Frontal cortex (tissue), 4 donors: ENCODE measurements at places on chromosomes 1 and 21. TPM values are rescaled to one million over a fixed set of nuclear protein-coding genes. Genes with fewer than 3 reads are reported as not detected.
A peak's percentile ranks its signal among the peaks of the same experiment; 100 is the strongest.

- no peak for DNase-seq
These were observed 41.8 kb downstream of the AJAP1 start for GRCh38 chr1:4696161-4696745.

DNA sequence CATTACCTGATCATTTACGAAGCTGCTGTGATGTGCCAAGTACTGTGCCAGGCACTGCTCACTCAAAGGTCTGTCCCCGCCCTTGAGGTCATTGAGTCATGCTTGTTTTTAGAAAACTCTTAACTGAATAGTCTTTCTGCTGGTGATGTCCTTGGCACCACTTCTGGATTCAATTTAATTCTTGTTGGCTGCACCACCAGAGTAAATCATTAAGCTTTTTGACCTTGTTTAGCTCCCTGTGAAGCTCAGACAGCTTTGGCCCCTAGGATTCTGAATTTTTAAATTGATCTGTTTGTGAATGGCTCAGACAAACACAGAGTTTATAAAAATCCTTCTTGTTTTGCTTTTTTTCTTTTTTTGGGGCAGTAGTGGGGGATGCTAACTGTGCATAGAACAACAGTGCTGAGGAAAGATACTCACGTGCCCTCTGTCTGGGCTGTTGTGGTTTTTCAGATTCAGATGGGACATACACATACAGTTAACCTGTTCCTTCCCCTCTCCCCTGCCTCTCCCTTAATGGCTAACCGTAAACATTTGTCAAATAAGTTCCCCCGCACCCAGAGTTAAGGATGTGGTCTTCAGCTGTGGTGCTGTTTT lies 67.6 kb downstream of the MTR start:
- no peak for DNase-seq

GRCh38 chr1:111468717-111469100 lies 5.1 kb upstream of the C1orf162 start:
- no peak for DNase-seq

C1QTNF12 gene
- not detected for total RNA-seq

LORICRIN gene
- total RNA-seq: not detected

HRNR gene
- not detected for total RNA-seq

GRCh38 chr1:6000444-6001288 lies 8.4 kb upstream of the NPHP4 start:
- no peak for DNase-seq

DNA sequence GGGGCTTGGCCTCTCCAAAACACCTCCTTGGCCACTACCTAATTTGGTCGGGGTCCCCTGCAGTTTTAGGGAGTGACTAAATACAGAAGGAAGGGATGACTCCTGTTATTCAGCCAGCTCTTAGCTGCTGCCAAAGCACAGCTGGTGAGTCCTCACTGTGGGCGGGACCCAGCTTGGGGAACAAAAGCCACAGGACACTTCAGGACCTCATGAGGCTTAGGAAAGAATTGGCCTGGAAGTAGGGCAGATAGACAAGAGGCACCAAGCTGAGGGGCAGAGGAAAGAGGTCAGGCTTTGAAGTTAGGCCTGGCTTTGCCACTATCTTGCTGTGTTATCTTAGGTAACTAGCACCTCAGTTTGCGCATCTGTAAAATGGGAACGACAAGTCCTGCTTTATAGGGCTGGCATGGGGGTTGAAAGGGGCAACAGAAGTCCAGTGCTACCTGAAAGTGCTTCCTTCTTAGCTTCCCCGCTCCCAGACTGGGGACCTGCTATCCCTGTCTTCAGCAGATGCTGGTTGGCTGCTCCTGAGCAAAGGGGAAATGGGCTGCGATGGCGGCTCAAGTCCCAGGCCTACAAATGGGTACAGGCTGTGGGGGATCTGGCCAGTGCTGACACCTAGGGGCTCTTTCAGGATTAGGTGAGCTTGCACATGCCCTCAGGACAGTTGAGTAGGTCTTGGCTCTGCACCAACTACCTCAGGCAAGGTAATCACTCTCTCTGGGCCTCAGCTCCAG lies 15.7 kb downstream of the IFI6 start:
- DNase-seq: no peak

ADAM30 gene
- total RNA-seq: not detected

LRRC42 gene
- 21.2 TPM for total RNA-seq

- DNase-seq: peak; percentile 70
These were observed 623 bp downstream of the PTPRF start for GRCh38 chr1:43531107-43531905.

ARMH1 gene
- total RNA-seq: 4.5 TPM

GRCh38 chr1:37537378-37537777 lies 16.7 kb downstream of the SNIP1 start:
- DNase-seq: no peak

DNA sequence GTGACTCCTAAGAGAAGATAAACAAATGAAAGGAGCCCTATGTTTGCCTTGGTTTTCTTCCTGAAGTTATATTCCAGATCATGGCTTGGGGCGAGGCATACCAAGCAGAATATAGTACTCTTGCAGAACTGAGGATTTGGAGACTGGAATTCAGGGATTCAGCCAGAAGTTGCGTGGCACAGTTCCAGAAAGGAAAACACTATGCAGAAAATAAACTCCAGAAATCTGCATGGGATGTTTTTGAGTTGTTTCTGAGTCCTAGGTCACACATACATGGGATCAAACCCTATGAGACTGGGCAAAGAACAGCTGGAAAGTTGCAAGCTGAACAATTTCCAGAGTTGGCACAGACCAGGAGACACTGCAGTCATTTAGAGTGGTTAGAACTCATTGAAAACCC lies 42.9 kb upstream of the IFFO2 start:
- no peak for DNase-seq

DNA sequence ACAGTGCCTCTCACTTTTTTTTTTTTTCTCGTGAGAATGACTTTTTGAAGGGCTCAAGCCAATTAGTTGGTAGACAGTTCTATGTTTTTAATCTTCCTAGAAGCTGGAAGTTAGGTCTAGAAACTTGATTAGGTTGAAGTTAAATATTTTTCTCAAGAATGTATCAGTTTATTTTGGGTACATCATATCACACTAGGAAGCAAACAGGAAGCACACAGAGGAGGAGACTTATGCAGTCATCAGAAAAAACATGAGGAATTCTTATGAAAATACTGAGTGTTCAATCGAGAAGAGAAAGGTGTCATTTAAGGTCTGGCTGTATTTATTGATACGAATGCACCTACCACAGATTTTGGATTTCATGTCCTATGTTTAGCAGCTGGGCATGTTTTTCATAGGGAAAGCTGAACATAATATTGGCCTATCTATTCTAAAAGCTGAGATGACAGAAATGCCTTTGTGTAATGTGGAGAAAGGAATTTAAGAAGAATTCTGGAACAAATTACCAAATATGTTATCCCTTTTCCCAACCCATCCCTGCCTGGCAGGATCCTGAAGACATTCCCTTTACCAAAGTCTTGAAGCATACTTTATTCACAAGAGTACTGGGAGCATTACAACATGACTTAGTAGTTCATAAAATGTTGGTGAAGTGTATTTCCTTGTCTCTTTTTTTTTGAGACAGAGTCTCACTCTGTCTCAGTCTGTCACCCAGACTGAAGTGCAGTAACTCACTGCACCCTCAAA lies 17.5 kb upstream of the ZFP69B start:
- DNase-seq: no peak

OR6N1 gene
- total RNA-seq: not detected

NGF gene
- total RNA-seq: 0.82 TPM

DNA sequence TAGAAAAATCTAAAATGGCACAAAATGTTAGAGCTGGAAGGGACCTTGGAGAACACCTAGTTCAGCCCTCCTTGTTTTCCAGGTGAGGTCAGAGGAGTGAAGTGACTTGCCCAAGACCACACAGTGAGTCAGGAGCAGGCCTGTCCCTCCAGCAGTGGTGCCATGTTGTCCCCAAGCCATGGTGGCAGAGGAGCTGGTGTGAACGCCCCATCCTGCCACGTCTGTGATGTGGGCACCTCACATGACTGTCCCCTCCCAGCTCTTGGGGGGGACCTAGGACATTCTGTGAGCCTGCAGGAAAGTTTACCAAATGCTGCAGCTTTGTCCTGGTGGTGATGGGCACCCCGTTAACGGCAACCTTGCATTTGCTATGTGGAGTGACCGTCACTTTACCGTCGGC lies 66.2 kb downstream of the SCCPDH start:
- no peak for DNase-seq

DNA sequence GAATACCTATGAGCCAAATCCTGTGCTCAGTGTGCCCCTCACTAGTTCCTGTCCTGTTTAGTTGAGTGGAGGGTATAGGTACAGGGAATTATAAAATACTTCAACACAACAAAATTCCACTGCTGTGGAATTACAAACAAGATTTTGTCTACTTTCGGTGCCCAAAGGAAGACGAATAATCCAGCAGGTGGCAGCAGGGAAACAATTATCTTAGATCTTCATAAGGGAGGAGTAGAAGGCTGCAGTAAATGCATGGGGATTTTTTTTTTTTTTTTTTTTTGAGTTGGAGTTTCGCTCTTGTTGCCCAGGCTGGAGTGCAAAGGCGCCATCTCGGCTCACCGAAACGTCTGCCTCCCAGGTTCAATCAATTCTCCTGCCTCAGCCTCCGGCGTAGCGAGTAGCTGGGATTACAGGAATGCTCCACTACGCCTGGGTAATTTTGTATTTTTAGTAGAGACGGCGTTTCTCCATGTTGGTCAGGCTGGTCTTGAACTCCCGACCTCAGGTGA lies 2.0 kb upstream of the PIP5K1A start:
- DNase-seq: no peak

DNA sequence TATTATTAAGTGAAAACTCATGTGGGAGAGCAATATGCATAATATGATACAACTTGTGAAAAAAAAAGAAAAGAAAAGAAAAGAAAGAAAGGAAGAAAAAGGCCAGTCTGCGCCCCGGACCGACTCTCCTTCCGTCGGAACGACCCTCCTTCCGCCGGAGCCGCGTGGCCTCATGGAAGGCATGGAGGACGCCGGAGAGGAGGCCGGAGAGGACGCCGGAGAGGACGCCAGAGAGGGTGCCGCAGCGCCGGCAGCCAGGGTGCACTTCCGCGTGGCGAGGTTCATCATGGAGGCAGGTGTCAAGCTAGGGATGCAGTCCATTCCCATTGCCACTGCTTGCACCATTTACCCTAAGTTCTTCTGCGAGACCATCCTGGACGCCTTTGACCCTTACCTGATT lies 185.9 kb downstream of the NR5A2 start:
- no peak for DNase-seq

DNA sequence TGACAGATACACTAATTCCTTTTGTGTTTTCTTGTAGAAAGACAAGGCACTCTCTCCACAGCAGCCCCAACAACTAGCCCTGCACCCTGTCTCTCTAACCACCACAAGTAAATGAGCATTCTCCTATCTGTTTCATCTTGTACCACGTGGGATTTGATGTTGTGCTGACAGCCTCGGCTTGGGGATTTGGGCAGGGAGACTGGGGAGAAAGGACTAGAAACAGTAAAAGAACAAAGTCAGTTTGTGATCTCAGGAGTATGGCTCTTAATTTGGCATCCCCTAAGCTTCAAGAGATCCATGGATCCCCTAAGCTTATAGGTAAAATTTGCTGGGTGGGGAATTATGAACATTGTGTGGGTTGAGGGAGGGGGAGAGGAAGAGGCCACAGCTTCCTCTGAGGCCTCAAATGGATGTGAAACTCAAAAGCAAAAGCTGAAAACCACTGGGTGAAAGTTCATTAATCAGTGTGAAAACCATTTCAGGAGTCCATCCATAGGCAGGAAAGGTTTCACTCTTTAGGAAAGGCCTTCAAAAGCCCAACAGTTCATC lies 3.1 kb downstream of the C1orf162 start:
- no peak for DNase-seq

GSTM1 gene
- total RNA-seq: 4.1 TPM

CEP104 gene
- 21.6 TPM for total RNA-seq

GRCh38 chr1:219670426-219671149 lies 57.7 kb upstream of the ZC3H11B start:
- no peak for DNase-seq

DNA sequence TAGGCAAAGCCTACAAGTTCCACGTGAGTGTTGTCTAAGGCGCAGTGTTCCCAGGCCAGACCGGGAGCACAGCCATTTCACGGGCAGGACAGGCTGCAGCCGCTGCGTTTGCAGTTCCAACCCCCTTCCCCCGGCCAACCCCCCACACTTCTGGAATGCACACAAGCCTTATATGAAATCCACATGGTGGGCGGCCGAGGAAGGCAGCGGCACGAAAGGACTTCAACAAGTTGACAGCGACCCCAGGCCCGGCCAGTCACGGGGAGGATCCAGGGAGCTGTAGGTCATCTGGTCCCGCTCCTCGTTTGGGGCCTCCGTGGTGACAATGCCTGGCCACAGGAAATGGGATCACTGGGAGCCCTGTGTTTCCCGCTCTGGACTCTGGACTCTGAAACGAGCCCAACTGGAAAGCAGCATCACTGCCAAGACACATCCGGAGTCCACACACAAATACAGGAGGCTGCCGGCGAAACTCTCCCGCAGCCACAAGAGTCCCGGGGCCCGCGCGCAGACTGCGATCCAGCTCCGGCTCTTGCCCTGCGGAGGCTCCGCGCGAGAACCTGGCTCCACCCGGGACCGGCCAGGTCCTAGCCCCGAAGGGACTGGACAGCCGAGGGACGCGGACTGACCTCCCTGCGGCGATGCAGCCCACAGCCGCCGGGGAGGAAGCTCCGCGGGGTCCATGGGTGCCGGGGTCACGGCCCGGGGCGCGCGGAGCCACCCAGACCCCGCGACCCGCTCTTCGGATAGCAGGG lies 794 bp downstream of the NID1 start:
- peak; percentile 49 for DNase-seq

DNA sequence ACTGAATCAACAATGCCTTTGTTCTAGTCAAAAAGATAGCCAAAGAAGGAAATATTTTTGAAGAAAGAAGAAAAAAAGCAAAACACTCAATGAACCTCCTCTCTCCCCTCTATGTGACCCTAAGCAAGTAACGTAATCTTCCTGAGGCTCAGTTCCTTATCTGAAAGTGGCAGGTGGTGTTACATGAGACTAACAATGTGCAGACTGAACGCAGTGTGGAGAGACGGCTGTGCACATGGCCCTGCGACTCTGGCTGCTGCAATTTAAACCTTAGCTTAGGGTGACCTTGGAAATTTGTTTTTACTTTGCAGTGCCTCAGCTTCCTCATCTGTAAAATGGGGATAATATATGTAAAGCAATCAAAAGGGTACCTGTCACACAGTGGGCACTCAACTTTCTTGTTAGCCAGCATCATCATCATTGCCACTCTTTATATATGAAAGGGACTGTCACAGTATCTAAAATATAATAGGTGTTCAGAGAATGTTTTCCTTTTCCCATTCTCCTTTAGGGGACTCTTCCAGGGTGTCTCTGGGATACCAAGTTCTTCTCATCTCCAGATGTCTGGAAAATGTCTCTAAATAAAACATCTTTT lies 100.1 kb upstream of the JUN start:
- DNase-seq: no peak
